Tibial artery (tissue), 4 donors: ENCODE measurements at places on chromosomes 7 and 10.

GRCh38 chr10:1168763-1169162 is 112.6 kb downstream of the WDR37 start:
- H3K4me1 ChIP-seq = no peaks in the 10 kb centered on the region
- H3K36me3 ChIP-seq = no peaks in the 10 kb centered on the region

DNA sequence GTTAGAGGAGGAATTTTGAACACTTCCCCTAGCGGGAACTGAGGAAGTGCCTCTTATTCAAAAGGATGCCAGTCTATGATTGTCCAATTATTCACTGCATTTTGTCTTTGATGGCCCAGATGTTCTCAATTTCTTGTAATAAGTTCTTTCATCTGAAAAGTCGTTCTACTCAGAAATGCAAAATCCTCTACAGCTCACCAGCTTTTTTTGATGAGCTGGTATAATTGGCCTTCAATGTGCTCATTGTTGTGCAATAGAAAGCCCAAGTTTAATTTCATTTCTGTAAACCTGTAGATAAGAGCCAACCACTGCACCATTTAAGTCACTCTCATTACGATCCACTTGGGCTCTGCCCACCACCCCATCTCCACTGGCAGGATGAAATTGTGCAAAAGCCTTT is 978.7 kb upstream of the AUTS2 start:
- no peak overlapping the region for H3K27ac ChIP-seq
- no peaks in the 10 kb centered on the region for H3K36me3 ChIP-seq
- DNase-seq = no peak
- no peak overlapping the region for H3K4me3 ChIP-seq
- H3K27me3 ChIP-seq = no peaks in the 10 kb centered on the region

GRCh38 chr10:86306628-86307278 is 59.8 kb downstream of the GRID1 start:
- no peak overlapping the region for H3K27ac ChIP-seq
- no peak for DNase-seq
- H3K27me3 ChIP-seq = no peaks in the 10 kb centered on the region
- no peaks in the 10 kb centered on the region for H3K36me3 ChIP-seq

- no peak overlapping the region for H3K4me3 ChIP-seq
- no peak overlapping the region for H3K27ac ChIP-seq
- DNase-seq = no peak
Measured at GRCh38 chr7:121235201-121235600, 93.6 kb upstream of the WNT16 start.

DNA sequence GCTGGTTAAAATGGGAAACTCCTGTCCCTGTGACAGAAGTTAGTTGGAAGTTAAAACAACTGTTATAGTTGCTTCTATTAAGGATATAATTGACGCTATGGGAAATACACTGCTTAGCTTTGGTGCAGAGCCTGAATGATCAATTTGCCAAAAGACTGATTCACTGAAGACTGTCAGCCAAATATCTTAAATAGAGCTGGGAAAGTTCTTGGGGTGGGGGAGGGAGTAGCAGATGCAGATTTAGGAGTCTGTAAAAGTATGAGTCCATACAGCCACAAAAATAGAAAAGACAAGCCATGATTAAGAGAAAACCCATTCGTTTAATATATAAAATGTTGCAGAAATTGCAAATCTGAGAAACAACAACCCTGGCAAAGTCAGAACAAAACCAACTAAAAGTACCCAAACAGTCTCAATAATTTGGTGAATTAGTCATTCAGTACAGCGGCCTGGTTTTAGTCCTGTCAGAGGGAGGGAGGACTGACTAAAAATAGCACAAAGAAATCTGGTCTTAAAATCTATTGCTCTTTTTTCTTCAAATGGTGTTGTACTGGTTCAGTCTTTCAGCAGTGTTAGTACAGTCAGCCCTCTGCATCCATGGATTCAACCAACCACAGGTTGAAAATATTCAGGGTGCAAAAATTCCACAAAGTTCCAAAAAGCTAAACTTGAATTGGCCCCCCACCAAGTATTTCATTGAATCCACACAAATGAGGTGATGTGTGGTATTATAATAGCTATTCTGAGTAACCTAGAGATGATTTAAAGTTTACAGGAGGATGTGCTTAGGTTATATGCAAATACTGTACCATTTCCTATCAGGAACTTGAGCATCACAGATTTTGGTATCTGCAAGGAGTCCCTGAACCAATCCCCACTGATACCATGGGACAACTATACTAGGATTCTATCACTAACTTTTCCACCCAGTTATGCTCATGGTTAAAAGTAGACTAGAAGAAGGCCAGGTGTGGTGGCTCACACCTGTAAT is 30.0 kb downstream of the STK17A start:
- no peak overlapping the region for H3K4me3 ChIP-seq
- no peak for DNase-seq
- no peaks in the 10 kb centered on the region for H3K27me3 ChIP-seq
- no peaks in the 10 kb centered on the region for H3K4me1 ChIP-seq
- H3K27ac ChIP-seq = peak overlapping the region; percentile 67
